COR-L47 (cell line): ENCODE measurements at places on chromosomes 16 and 17.

DNA sequence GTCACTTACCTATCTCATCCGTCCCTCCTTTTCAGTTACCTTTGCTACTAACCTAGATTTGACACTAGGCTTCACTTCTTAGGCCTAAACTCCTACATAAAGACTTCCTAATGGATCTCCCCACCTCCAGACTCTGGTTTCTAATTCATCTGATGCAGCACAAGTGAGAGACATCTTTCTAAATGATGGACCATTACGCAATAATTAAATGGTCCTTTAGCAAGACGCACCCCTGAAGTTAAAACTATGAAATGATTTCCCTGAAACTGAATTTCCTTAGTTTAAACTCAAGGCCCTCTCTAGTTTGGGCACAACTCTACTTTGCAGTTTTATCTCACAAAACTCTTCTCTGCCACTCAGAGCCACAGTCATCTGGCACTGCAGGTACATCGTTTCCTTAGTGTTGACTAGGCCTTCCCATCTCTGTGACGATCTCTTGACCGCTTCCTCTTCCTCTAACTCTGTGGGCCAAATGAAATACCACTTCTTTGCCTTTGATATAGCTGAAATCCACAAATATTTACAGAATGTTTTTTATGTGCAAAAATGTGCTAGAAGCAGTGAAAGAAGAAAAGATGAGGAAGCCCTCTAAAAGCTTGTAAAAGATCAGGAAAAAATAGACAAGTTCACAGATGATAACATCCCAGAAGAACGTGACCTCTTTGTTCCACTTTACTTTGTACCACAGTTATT is 3.3 kb downstream of the SYNRG start:
- no peak for DNase-seq

DNA sequence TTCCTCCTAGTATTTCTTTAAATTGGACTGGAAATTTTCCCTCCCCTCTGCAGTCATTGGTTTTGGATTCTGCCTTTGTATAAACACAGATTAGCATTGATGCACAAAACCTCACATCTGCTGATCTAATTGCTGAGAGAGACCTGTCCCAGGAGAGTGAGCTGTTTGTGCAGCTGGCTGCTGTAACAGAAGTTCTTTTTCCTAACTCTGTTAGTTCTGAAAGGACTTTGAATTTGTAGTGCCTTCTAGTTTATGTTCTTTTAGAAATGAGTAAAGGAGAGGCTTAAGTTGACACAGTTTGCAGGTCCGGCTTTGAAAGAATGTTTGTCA is 45.2 kb upstream of the KPNB1 start:
- peak; percentile 64 for DNase-seq

- no peak for DNase-seq
Measured at GRCh38 chr17:819251-819650, 37.1 kb downstream of the MRM3 start.

DNA sequence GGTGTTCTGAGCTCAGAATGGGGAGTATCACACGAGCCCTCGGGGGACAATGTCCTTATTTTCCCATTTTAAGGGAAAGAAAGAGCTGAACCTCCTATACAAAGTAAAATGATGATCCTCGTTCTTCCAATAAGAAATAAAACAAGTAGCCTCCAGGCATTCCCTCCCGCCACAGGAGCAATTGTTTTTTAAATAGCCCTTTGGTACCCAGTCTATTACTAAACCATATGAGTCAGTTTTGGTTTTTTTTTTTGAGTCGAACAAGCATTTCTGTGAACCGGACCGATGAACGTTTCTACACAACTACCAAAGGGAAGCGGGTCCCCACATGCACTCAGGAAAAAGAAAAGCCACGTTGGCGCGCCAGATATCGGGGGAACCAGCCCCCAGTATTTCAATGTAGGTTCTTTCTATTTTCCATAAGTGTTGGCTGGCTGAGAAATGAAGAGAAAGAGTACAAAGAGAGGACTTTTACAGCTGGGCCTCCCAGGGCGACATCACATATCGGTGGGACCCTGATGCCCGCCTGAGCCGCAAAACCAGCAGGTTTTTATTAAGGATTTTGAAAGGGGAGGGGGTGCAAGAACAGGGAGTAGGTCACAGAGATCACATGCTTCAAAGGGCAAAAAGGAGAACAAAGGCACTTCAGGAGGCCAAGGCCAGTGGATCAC is 3.8 kb upstream of the DCXR start:
- DNase-seq, result no peak

- DNase-seq, result no peak
Measured at GRCh38 chr16:67537270-67537635, 8.6 kb downstream of the RIPOR1 start.

DNA sequence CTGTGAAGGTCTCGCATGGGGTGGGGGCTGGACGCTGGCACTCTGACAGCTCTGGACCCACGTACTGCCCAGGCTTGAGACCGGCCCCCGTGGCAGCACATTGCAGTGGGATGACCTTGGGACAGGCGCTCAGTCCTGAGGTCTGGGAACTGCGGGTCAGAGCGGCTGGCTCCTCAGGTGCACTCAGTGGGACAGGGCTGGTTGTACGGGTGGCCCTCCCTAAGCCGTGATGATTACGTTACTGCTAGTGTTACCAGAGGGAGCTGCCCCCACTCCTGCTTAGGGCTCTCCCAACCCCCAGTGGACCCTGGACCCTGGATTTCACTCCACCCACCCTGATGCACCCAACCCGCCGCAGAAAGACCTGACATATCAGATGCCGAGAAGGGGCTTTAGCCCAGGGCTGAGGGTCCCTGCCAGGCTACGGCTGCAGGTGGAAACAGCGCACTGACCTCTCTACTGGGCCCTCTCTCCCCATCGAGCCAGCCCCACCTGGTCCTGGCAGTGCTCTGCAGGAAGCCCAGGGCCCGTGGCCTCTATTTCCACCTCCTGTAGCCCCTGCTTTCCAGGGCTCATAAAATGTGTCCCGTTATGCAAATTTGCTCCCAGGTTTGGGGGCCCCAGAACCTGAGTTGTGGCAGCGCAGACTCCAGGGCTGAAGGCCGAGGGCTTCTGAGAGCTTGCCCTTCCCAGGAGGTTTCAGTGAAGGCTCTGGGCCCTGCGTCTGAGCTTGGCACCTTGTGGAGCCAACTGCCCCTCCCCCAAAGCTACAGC is 77.2 kb downstream of the RTN4RL1 start:
- DNase-seq, result no peak

GRCh38 chr16:82185012-82185411 is 15.0 kb upstream of the MPHOSPH6 start:
- no peak for DNase-seq
